A549 treated with CORT108297 at 1 μM for 4 hours (cell line): ENCODE measurements at places on chromosomes 2 and 18. TPM values are rescaled to one million over a fixed set of nuclear protein-coding genes. Genes with fewer than 3 reads are reported as not detected.

Gene ST6GAL2
- 14.9 to 29.3 TPM (median 21.2 TPM) in 5 replicates for total RNA-seq

Gene GCG
- total RNA-seq = not detected in 5 replicates

Gene GPR17
- 0.06 to 0.19 TPM (median 0.11 TPM) in 4 of 5 replicates, not detected in the other for total RNA-seq

Gene ANO7
- 1.5 to 2.6 TPM (median 2.5 TPM) in 5 replicates for total RNA-seq

Gene NT5C1B
- total RNA-seq = not detected in 5 replicates

Gene UBXN2A
- total RNA-seq = 18.2 to 23.2 TPM (median 19.8 TPM) in 5 replicates

Gene TEX44
- total RNA-seq = not detected in 5 replicates

Gene POTEJ
- total RNA-seq = not detected in 5 replicates

Gene MC4R
- total RNA-seq = not detected in 5 replicates
